ENCODE measurements at places on chromosomes 7 and 10.

DNA sequence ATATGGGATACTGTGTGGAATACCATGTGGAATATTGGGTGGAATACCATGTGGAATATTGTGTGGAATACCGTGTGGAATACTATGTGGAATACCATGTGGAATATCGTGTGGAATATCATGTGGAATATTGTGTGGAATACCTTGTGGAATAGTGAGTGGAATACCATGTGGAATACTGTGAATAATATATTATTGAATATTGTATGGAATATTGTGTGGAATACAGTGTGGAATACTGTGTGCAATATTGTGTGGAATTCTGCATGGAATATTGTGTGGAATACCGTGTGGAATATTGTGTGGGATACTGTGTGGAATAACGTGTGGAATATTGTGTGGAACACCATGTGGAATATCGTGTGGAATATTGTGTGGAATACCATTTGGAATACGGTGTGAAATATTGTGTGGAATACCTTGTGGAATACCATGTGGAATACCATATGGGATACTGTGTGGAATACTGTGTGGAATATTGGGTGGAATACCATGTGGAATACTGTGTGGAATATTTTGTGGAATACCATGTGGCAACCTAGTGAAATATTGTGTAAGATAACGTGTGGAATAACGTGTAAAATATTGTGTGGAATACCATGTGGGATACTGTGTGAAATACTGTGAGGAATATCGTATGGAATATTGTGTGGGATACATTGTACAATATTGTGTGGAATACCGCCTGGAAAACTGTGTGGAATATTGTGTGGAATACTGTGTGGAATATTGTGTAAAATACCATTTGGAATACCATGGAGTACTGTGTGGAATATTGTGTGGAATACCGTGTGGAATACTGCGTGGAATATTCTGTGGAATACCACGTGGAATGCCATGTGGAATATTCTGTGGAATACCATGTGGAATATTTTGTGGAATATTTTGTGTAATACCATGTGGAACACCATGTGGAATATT is 133.9 kb upstream of the CHST15 start:
- no peak for DNase-seq

- no peak for DNase-seq
Observed at GRCh38 chr7:77265666-77266065, 66.0 kb upstream of the FGL2 start.

DNA sequence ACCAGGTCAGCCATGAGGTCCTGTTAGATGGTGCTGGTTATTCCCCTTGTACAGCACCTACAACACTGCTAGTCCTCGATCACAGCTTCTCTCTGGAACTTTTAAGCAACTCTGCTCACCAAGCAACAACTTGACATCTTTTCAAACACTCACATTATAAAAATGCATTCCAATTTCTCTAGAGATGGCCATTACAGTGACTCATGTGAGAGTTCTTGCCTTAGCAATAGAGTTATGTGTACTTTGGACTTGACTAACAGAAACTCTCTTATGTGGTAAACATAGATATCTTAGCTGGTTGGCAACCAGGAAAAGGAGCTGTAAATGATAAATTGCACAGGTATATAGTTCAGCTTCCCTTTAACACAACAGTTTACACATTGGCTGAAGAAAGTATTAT is 122.2 kb downstream of the PDE1C start:
- no peak for DNase-seq

- no peak for DNase-seq
Observed at GRCh38 chr7:12494687-12495024, 75.9 kb upstream of the SCIN start.

DNA sequence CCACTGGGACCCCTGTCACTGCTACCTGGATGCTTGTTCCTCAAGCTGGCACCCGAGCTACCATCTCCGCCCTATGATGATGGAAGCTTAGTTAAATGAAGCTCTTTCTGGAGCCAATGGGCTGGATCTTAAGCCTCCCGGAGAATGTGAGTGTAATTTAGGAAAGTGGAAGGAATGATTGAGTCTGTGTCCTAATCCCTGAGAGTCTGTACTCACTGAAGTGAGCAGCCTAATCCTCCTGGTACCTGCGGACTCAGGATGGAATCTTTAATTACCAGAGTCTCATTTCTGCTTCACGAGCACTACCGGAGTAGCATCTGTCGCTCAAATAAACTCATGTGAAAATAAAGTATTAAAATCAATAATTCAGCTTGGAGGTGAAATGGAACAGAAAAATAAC is 255.5 kb downstream of the WDR37 start:
- DNase-seq = no peak

DNA sequence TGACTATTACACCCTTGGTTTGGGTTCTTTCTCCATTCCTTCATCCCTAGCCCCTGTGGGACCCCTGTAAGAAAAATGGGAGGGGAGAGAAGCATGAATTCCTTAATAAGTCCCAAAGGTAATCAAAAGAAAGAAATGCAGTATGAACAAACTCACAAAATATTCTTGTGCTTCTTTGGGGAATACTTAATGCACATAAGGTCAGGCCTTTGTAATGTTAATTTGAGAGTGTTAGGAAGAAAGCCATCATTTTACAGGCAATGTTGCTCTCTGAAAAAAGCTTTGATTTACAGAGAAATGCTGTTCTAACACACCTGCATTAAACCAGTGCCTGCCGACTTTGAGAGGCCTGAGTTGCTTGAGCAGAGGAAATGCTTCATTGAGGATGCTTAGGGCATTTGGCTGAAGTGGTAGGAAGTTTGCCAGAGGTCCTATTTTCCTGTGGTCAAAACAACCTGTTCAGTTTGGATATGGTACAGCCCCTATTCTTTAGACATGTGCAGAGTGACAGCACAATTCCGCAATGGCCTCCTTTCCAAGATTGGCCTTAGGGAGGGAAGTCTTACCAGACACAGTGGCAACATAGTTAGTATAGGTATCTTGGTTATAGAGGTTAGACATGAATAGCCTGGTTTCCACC is 643.4 kb downstream of the AUTS2 start:
- no peak for DNase-seq

- DNase-seq = no peak
Observed at GRCh38 chr10:130500261-130501000, 364.2 kb downstream of the GLRX3 start.

DNA sequence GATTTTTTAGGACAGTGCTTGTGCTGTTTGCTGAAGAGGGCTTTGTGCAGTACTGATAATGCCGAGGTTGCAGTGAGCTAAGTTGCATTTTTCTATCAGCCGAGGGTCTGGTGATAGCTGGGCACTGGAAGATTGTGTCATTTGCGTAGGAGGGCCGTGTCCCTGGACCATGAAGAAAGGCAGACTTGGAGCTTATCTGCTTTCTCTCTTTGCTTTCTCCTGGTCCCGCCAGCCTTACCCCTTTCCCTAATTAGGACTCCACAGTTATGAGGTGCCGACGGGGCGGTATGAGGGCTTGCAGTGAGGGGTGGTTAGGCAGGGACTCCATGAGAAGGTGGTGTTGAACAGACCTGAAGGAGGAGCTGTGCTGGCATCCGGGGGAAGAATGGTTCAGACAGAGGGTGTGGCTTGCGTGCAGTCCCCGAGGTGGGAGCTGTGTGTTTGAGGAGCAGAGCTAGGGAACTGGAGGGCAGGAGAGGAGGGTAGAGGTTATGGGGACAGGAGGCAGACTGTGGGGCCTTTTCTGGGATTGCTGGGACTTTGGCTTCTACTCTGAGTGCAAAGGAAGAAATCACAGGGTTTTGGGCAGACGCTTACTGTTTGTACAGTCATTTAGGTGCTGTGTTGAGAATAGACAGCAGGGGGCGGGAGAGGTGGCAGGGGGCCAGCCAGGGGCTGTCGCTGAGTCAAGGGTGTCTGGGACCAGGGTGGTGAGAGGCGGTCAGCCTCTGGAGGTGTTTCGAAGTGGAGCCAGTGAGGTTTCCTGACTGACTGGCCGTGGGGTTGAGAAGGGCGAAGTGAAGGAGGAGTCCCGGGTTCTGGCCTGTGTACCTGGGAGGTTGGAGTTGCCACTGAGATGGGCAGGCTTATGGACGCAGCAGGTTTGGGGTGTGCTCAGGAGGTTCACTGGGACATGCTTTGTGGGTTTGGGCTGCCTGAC is 43.4 kb downstream of the PRF1 start:
- peak; percentile 35 for DNase-seq

GRCh38 chr7:25143763-25144162 is 18.7 kb upstream of the CYCS start:
- DNase-seq = no peak

DNA sequence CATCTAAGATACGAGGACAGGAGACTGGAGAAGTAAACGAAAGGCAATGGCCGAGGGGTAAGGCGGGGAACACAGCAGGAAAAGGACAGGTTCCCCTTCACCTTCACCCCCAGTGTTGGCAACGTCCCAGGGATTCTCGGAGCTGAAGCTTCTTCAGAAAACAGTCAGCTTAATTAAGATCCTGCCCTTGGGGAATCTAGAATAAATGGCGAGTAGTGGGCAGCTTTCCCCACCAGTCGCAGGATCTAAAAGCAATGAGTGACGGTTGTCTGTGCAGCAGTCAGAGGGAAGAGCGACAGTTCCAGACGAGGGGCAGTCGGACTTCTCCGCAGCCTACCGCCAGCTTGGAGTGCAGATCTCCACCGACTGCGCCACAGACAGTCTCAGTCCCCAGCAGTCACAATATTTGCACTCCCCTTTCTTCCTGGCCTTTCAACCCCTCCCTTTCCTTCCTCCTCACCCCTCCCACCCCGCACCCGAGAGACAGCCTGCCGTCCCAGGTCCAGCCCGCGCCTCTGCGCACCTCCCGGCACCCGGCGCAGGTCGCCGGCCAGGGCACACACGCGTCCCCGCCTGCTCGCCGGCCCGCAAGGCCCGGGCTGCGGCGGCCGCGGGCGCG is 10.9 kb upstream of the SP8 start:
- DNase-seq = peak; percentile 74

DNA sequence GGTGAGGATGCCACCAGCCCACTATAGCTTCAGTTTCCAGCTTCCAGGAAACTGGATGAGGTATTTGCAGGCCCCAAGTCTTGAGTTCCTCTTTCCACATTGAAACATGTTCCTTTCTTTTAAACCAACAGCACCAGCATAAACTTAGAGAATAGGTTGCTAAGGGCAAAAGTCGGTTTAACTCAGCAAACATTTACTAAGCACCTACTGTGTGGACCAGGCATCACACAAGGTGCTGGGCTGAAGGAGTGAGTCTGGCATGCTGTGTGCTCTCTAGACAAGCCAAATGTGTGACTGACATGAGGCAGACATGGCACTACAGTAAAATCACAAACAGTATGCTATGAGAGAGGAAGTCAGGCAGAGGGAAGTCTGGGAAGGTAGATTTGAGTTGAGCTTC is 11.0 kb upstream of the RASSF4 start:
- no peak for DNase-seq

Measured in T47D (cell line).